ENCODE measurements at places on chromosomes 7 and 10. TPM values are rescaled to one million over a fixed set of nuclear protein-coding genes. Genes with fewer than 3 reads are reported as not detected.

GRCh38 chr7:154178895-154179294 lies 126.7 kb downstream of the DPP6 start:
- DNase-seq, result no peak

DNA sequence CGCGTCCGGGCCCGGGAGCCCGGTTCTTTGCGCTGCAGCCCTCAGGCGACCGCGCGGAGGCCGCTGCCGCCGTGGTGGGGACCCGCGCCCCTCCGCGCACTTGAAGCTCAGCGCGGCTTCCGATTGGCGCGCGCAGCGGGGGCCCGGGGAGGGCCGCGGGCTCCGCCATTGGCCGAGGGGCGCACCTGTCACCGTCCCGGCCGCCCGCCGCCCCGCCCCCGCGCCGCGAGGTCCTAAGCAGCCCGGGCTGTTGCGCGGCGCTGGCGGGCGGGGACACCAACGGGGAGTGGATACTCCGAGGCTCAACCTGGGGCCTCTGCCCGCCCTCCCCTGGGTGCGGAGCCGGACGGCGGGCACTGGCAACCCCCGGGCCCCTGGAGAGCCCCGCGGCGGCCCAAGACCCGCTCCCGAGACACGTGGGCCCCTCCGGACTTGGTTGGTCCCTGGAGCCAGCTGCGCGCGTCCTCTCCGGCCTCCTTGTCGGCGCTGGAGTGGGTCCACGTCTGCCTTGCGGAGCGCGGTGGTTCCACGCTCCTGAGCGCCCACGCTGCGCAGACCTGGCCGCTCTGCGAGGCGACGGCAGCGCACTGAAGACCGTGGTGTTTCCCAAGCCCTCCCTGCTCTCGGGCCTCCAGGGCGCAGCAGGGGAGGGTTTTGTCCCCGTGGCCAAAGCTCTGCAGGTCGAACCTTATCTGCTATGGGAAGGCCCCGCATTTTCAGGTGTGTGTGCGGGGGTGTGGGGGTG lies at the start of gene MNX1:
Gene MNX1 (minus strand): TSS at position 76 of the 745 bp plus-strand sequence. CDS start 313 bp downstream, outside the sequence.
- DNase-seq, result peak; percentile 93

DNA sequence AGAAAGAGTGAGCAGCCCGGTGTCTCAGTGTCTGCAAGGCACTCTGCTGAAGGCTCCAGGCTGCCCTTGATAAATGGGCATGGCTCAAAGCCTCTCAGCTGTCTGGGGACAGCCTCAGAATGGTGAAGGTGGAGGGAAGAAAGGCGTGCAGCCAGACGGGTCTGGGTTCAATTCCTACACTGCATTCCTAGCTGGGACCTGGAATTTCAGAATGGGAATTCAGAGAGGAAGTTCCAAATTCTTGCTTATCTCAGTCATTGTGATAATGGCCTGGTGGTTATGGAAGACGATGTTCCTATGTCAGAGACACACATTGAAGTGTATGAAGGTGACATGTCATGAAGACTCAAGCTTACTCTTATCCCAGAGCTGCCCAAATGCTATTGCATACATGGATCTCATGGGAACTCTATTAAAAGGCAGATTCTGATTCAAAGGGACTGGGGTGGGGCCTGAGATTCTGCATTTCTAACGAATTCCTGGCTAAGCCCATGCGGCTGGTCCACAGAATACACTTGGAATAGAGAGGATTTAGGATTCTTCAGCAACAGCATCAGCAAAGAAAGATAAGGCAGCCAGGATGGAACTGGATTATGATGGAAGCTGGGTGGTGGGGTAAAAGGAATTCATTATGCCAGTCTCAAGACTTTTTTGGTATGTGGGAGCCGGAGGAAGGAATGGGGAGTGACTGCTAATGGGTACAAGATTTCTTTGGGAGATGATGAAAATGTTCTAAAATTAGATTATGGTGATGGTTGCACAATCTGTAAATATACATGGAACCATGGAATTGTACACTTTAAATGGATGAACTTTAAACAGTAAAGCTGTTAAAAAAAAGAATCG lies 82.6 kb upstream of the ZMIZ1 start:
- DNase-seq, result no peak

GRCh38 chr10:7297094-7297493 lies 113.7 kb downstream of the SFMBT2 start:
- no peak for DNase-seq

DNA sequence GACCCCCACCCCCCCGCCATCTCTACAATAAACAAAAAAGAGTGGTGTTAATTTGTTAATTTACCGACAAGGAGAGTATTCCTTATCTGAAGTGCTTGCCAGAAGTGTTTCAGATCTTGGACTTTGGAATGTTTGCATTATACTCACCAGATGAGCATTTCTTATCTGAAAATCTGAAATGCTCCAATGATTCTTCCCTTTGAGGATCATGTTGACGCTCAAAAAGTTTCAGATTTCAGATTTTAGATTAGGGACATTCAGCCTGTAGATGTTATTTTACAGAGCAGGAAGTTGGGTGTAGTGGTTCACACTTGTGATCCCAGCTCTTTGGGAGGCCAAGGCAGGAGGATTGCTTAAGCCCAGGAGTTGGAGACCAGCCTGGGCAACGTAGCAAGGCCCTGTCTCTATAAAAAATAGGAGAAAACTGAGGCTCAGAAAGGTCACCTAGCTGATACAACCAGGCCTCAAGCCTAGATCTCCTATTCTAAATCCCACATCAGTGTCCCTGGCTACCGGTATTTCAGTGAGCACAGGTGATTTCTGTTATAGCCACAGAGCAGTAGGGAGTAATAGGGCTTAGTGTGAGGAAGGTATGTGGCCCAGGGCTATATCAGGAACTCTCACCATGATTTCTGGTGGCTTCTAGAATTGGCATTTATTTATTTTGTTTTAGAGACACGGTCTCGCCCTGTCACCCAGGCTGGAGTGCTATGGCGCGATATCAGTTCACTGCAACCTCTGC lies 35.4 kb downstream of the TMEM120A start:
- DNase-seq, result no peak

- no peak for DNase-seq
Observed at GRCh38 chr10:116112232-116113231, 160.5 kb downstream of the GFRA1 start.

- DNase-seq, result no peak
Observed at GRCh38 chr7:155802291-155802690, 10.0 kb downstream of the SHH start.

GRCh38 chr10:75400771-75401568 lies 594 bp downstream of the ZNF503 start:
- peak; percentile 64 for DNase-seq

DNA sequence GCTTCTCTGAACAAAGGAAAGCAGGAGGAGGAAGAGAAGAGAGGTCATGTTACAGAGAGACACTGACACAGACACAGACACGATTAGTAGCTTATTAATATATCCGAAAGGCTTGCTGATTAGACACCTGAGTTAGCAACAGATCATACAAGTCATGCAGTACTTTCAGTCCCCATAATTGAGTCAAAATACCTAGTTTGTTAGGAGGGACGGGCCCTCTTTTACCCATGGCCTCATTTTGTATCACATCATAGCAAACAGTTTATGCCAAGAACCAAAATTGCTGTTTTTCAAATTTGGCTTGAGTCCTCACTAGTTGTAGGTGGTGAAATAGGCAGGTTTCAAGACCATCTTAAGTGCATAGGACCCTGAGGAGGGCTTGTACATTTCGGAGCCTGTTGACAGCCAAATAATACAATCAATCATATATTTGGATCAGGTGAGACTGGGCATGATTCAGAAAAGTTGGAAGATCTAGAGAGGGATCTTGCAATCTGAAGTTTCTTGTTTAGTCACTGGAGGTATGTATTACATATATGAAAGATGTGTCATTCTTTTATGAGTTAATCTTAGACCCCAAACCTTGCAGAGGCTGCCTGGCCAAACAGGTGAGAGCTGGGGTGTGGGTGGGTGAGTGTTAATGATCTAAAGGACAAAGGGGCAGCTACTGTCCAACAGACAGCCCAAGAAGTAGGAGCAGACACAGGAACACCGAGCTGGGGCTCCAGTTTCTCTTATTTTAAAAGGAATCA lies 65.4 kb downstream of the PRPF18 start:
- DNase-seq, result no peak

DNA sequence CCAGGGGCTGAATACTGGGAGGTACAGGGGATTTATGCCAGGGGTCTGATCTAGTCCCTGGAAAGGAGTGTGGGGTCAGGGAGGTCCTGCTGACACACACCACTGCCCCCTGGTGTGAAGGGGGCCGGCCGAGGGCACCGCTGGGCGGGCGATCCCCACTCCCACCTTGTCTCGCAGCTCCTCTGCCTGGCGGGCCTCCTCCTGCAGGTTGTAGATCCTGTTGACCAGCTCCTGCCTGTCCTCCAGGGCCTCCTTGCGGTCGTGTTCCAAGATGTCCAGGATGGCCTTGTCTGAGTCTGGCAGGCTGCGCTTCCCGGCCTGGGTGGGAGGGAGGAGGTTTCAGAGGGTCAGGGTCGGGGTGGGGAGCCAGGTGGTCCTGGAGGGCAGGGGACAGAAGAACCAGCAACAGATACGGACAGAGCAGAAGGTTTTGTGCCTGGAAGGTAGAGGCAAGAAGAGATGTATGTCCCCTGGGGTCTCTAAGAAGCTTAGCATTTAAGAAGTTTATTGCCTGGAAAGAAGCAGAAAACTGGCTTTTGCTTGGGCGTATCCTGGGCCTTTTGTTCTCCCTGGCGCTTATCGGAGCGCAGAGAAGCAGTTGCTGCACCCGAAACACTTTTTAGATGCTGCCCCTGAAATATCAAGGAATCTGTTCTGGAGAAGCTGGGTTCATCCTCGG lies 94.5 kb upstream of the GNA12 start:
- DNase-seq, result no peak

GRCh38 chr10:23413629-23414089 lies 25.2 kb upstream of the OTUD1 start:
- no peak for DNase-seq

DNA sequence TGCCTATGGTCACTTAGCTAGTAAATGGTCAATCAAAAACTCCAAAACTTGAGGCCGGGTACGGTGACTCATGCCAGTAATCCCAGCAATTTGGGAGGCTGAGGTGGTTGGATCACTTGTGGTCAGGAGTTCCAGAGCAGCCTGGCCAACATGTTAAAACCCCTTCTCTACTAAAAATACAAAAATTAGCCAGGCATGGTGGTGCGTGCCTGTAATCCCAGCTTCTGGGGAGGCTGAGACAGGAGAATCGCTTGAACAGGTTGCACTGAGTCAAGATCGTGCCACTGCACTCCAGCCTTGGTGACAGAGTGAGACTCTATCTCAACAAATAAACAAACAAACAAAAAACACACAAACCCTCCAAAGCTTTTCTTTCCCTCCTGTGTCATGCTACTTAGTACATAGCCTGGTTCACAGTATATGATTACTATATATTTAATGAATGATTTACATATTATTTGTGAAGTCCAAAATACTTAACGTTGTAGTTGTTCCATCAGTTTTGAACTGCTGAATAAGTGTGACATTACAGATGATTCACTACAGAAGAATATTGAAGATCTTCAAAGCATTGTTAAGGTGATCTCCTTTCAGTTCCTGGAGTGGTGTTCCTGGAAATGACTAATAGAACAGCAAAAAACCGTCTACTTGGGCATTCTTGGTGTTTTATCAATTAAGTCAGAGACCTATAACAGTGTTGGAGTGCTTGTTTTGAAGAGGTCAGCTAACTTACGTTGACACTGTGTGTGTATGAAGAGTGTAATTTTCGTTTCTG lies 72.9 kb downstream of the ADK start:
- DNase-seq, result no peak

DNA sequence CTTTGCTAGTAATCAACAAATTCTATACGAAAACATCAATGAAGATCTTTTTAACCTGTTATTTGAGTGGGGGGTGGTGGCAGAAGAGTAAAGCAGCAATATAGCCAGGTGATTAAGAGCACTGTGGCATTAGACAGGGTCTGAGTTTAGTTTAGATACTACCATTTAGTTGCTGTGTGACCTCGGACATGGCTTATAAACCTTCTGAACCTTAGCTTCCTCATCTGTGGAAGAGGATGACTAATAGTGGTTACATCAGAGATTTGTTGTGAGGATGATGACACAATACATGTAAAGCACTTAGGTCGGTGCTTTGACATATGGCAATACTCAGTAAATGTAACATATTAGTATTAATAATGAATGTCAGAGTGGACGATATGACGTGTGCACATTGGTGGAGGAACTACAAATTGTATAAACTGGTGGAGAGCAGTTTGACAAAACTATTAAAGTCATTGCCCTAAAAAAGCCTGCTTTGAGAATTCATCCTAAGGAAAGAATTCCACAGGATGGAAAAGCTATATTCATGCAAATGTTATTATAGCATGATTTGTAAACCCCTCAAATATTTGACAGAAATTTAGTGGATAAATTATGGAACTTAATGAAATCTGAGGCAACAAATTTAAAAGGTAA lies 24.3 kb downstream of the SPAG6 start:
- DNase-seq, result no peak

DNA sequence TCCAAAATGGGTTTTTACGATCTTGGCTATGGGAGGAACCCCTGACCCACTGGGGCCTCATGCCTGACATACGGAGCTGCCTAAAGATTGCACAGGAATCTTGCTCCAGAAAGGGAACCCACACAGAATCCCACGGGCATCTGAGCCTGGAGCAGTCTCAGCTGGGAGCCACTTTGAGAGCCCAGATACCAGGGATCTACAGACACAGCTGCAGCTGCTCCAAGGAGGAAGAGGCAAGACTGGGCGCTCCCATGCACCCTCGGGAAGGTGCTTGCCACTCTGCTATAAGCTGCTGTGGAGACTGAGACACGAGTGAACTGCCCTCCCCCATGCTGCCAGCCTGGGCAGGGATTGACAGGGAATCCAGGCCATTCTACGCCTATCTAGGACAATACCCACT lies 202.5 kb downstream of the REEP3 start:
- DNase-seq, result no peak

GRCh38 chr7:145718129-145718528 lies 398.5 kb upstream of the CNTNAP2 start:
- DNase-seq, result peak; percentile 16

- no peak for DNase-seq
Observed at GRCh38 chr7:111226800-111227199, 135.9 kb downstream of the LRRN3 start.

- DNase-seq, result peak; percentile 74
Observed at GRCh38 chr7:2523941-2524807, 4.6 kb downstream of the LFNG start.

The OR9A2 gene
- 2.6 TPM for total RNA-seq

The CALHM3 gene
- total RNA-seq, result not detected

The SPDYE2 gene
- total RNA-seq, result not detected

The YWHAG gene
- 180 TPM for total RNA-seq

The WNT2 gene
- total RNA-seq, result not detected

The PRXL2A gene
- 31.8 TPM for total RNA-seq

The NEBL gene
- total RNA-seq, result 9.5 TPM

The MSANTD7 gene
- total RNA-seq, result 18.7 TPM

The CREB5 gene
- total RNA-seq, result 1.7 TPM

The GPR26 gene
- total RNA-seq, result 0.07 TPM

The HTR7 gene
- 41.0 TPM for total RNA-seq

The CALCR gene
- 1.4 TPM for total RNA-seq

The LIPN gene
- total RNA-seq, result not detected

Measured in GM23338 (cell line).